ENCODE measurements at places on chromosomes 5 and 9.

DNA sequence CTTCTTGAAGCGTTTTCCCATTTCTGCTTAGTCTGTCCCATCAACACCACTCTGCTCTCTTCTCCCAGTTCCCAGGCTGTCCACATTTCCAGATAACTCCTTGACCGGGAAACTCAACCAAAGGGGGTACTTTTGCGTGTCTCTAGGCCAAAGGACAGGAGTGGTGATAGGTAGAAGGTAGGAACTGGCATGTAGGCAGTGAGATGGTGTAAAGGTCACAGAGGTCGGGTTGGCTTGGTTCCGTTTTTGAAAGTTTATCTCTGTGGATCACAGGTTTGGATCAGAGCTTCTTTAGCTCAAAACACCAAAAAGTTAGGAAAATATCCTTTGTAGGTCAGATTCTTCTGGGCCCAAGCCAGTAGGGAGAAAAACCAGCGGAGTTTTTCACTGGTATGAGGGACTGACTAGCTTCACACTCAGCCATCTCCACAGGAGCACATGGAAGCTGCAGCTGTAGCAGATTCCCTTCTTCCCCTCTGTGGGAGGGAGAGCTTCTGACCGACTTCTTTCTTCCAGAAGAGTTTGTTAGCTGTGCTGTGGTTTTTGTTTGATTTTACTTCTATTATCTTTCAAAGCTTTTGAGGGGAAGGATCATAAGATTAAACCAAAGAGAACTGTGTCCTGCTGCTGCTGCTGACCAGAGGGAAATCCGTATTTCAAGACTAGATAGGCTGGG, 98.4 kb upstream of the DMRT1 start:
- DNase-seq, result no peak

DNA sequence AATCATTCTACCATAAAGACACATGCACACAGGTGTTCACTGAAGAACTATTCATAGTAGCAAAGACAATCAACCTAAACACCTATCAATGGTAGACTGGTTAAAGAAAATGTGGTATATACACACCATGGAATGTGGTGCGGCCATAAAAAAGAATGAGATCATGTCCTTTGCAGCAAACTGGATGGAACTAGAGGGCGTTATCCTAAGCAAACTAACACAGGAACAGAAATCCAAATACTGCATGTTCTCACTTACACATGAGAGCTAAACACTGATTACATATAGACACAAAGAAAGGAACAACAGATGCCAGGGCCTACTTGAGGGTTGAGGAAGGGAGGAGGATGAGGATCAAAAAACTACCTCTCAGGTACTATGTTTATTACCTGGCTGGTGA, 103.8 kb downstream of the DRD1 start:
- DNase-seq, result no peak

DNA sequence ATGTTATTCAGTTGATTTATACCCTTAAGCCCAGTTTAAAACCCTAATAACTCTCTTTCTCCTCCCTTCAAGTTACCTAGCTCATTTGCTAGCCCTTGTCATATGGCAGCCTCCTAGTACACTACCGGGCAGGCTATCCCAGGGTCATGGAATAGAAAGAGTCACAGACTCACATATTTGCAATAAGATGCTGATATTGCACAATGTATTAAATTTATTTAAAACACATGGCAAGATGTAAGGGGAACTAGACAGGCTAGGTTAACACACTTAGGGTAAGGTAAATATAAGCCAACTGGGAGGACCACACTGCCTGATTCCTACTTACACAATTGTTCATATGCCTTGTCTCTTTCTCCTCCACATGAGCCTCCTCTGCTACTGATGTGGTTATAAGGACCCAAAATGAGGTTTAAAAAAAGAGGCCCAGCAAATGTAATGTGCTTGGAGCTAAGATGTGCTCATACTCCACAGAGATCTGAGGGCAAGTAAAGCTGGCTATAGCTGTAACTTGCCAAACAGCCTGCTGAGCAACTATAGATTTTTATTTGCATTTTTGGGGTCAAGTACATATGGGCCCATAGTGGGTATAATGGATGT, 130.0 kb downstream of the ENC1 start:
- no peak for DNase-seq

GRCh38 chr9:69029535-69029934, 6.0 kb upstream of the FXN start:
- no peak for DNase-seq

Measured in T-helper 1 cell (primary cell).